ENCODE measurements at places on chromosomes 16 and 17.

GRCh38 chr16:12087901-12088421, 111.4 kb downstream of the SNX29 start:
- DNase-seq: no peak

GRCh38 chr17:59093145-59093701, 13.5 kb downstream of the TRIM37 start:
- DNase-seq: no peak

DNA sequence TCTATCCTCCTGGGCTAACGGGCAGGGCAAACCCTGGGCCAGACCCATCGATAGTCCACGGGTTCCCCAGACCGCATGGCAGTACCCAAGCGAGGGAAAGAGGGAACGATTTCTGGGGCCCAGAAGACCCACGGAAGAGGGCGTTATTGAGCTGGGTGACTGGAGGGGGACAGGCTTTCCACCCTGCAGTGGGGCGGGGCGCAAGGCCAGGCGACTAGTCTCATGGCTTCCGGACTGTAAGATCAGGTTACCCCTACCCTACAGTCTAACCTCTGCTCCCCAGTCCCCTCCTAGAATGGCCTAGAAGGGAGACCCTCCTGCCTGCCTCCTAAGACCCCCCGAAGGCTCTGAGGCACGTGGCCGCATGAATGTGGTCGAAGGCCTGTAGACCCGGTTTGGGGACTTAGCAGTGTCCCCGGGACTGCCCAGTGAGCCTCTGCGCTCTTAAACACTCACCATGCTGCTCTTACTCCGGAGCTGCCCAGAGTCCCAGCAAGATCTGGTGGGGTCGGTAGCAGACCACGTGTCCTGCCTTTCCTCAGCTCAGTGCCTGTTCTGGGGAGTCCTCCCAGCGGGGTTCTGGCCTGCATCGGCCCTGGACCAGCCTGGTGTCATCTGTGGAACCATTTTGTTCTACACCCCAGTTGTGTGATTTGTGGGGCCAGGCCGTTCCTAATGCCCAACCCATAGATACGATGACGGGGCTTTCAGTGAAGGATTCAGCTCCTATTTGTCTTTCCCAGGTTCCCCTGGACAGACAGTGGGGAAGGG, 13.2 kb upstream of the AURKB start:
- DNase-seq: peak; percentile 59

DNA sequence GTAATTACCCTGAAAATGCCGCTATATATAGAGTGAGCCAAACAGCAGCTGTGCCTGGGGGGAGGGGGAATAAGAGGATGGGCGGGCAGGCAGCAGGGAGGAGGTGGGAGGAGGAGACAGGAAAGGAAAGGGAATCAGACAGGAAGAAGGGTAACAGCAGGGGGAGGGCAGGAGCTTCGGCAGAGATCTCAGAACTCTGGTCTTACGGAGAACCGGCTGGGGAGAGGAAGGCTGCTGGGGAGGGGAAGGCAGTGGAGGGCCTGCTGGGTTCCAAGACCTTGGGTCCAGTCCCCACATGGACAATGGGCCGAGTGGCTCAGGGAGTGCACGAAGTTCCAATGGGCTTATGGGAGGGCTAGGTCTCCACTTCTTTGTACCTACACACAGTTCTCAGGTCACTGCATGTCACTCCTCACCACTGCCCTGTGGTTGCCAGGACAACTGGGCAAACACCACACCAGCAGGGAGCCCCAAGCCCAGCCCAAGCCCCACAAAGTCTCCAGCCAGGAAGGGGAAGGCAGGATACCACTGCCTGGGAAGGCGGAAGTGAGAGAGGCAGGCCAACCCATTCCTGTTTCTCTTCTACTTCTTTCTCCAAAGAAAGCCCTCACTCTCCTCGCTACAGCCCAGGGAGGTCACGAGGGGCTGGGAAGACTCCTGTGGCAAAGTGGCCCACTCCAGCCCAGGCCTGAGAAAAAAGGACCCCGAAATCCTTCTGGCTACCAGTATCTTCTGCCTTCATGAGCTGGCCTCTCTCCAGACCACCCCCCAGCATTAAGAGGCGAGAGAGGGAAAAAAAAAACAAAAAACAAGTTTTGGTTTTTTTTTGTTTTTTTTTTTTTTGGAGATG, 25.3 kb downstream of the G6PC3 start:
- DNase-seq: peak; percentile 96

GRCh38 chr16:4494746-4495490, 18.7 kb downstream of the HMOX2 start:
- DNase-seq: peak; percentile 62

Measured in cardiac fibroblast (primary cell).